ENCODE measurements at places on chromosomes 6 and 20. TPM values are rescaled to one million over a fixed set of nuclear protein-coding genes. Genes with fewer than 3 reads are reported as not detected.
A peak's percentile ranks its signal among the peaks of the same experiment; 100 is the strongest.

- peak; percentile 39 for DNase-seq
Observed at GRCh38 chr6:99434702-99435530, 9.8 kb upstream of the PNISR start.

DNA sequence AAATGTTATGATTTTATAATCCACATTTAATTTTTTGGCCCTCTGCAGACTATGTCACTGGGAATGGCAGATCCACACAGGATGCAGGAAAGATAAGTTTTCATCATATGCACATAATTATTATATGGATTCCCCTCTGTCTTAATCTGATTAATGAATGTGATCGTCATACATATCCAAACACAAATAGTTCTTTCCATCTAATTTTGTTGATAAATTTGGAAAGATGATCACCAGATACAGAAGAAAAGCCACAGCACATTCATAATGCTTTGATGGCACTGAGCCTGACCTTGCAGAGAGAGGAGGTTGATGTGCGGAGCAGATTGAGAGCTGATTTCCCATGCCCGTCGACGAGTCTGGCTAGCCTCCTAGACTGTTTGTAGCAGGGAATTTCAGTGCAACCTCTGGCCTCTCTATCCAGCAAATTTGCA lies 471.5 kb downstream of the EPM2A start:
- no peak for DNase-seq

- DNase-seq, result no peak
Observed at GRCh38 chr6:36357872-36358225, 21.2 kb upstream of the BNIP5 start.

DNA sequence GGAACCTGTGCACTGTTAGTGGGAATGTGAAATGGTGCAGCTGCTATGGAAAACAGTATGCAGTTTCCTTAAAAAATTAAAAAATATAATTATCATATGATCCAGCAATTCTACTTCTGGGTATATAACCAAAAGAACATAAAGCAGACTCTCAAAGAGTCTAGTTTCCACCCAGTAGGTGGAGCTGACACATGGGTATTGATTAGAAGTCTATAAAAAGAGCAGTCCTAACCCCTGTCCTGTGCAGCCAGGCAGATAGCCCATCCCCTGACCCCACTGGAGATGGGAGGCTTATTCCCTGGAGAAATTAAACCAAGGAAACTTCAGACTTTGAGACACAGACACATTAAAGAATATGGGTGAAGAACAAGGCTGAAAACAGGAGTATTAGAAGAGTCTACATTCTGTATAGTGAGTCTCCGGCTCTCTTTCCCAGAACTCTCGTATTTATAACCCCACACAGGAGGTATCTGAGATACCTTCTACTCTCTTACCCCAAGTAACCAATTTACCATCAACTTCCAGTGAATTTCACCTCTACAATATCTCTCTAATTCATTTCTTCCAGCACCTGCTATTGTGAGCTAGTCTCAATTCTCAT lies 92.3 kb downstream of the SEL1L2 start:
- DNase-seq, result no peak

DNA sequence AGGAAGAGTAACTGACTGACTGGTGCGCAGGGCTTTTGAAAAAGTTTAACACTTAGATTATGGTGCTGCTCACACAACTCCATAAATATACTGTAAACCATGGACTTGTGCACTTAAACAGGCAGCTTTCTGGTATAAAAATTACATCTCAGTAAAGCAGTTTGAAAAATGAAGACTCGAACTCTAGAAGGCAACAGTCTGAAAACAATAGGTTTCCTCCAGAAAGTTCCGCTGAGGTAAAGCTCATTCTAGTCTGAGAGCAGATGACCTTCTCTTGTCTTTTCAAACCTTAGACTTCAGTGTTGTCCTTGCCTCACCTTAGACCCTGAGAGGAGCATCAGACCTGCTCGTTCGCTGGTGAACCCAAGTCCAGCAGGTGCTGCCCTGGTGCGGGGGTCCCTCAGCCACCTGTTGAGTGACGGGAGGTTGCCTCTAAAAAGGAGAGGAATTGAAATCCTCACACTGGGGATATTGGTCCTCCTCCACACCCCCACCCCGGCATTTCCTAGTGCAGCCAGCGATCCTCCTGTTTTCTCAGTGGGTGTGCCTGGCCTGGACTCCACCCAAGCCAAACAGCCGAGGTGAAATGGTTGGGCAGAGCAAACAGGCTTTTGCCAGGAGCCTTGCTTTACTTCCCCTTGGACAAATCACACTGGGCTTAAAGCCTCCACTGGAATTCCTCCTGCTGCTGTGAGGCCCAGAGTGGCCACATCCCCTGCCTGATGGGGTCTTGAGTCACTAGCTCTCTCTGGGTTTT lies 14.7 kb upstream of the PYGB start:
- peak; percentile 74 for DNase-seq

GRCh38 chr6:46380152-46380807 lies 111.0 kb downstream of the RCAN2 start:
- DNase-seq, result no peak

DNA sequence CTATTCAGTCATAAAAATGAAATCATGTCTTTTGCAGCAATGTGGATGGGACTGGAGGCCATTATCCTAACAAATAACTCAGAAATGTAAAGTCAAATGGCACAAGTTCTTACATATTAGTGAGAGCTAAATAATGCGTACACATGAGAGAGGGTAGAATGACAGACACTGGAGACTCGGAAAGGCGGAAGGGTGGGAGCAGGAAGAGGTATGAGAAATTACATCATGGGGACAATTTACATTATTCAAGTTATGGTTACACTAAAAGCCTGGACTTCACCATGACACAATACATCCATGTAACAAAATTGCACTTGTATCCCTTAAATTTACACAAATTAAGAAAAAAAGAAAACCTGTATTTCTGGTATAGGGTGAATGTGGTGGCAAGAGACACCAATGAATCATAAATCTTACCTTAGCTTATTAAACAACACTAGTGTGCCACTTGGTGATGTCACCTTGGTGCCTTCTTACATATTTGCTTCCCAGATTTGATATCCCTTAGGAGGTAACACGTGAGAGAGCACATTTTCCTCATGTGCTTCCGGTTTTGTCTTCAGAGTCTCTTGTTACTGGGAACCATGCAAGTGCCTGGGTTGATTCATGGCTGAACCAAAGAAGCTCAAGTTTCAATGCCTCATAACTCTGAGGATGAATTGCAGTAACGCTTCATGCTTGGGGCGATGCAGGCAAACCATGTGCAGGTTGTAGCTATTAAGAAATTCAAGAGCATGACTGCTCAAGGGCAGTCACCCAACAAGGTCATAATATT lies 84.6 kb downstream of the DCDC2 start:
- peak; percentile 59 for DNase-seq

GRCh38 chr6:119476024-119476423 lies 126.5 kb upstream of the MAN1A1 start:
- no peak for DNase-seq

GRCh38 chr6:10696655-10697054 lies 1.9 kb downstream of the PAK1IP1 start:
- no peak for DNase-seq

DNA sequence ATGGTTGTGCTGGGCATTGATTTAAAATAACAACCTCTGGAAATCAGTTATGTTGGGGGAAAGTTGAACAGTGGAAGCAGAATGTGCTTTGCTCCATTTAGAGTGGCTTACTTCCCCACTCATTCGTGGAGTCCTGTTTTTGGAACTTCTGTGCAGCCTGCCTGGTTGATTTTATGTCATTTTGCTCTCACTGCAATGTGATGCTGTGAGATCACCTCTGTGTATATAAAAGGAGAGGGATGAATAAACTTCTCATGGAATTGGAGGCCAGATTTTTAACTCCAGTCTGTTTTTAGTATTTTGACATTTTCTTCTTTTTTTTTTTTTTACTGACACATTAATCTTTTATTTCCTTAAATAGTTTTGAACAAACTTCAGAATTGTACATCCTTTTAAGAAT lies 139.0 kb downstream of the FNDC1 start:
- no peak for DNase-seq

DNA sequence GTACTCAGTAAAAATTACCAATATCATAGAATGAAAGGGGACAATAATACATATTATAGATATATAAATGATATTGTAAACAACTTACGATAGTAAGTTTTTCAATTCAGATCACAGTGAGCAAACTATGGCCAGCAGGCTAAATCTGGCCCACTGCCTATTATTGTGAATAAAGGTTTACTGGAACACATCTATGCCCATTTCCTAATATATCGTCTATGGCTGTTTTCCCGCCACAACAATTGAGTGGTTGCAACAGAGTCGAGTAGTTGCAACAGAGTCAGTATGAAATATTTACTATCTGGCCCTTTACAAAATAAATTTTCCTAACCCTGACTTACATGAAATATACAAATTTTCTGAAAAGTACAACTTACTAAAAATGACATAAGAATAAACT lies 297.3 kb upstream of the KCNQ5 start:
- no peak for DNase-seq

PERP gene
- 0.63 TPM for total RNA-seq

PRICKLE4 gene
- 3.1 TPM for total RNA-seq

NOL4L gene
- total RNA-seq, result 3.0 TPM

CST2 gene
- not detected for total RNA-seq

CFAP206 gene
- 0.23 TPM for total RNA-seq

RAD21L1 gene
- 0.19 TPM for total RNA-seq

DNAH8 gene
- not detected for total RNA-seq

C6orf120 gene
- total RNA-seq, result 66.6 TPM

SSTR4 gene
- not detected for total RNA-seq

SASH1 gene
- total RNA-seq, result 23.1 TPM

Data from LHCN-M2 (cell line).